Bronchus fibroblast of lung (primary cell): ENCODE measurements at places on chromosomes 16 and 17. TPM values are rescaled to one million over a fixed set of nuclear protein-coding genes. Genes with fewer than 3 reads are reported as not detected.

ENDOV gene
- 18.0 and 21.0 TPM in 2 replicates for total RNA-seq

CCL3 gene
- total RNA-seq = not detected in 2 replicates

GUCY2D gene
- total RNA-seq = 0.15 TPM in 1 of 2 replicates, not detected in the other

CPHXL gene
- not detected in 2 replicates for total RNA-seq

TMEM235 gene
- total RNA-seq = not detected in 2 replicates

SLFN12 gene
- 9.4 and 11.6 TPM in 2 replicates for total RNA-seq

STX1B gene
- total RNA-seq = 0.50 and 1.2 TPM in 2 replicates

SLFN14 gene
- not detected in 2 replicates for total RNA-seq

CNGB1 gene
- not detected in 2 replicates for total RNA-seq

TBL3 gene
- total RNA-seq = 94.1 and 97.0 TPM in 2 replicates

CHST4 gene
- under 0.01 TPM in 1 of 2 replicates, not detected in the other for total RNA-seq

CHCT1 gene
- under 0.01 TPM in 1 of 2 replicates, not detected in the other for total RNA-seq

OR4D1 gene
- not detected in 2 replicates for total RNA-seq

RND2 gene
- total RNA-seq = 0.45 and 0.50 TPM in 2 replicates

SNF8 gene
- 199 and 200 TPM in 2 replicates for total RNA-seq

CACNA1H gene
- total RNA-seq = 0.34 and 0.59 TPM in 2 replicates

CACNG5 gene
- 0.17 TPM in 1 of 2 replicates, not detected in the other for total RNA-seq

EPX gene
- total RNA-seq = not detected in 2 replicates

IGFBP4 gene
- total RNA-seq = 119 and 123 TPM in 2 replicates

KCNJ18 gene
- total RNA-seq = not detected in 2 replicates

CDH3 gene
- under 0.01 and 0.17 TPM in 2 replicates for total RNA-seq

OR1F1 gene
- total RNA-seq = not detected in 2 replicates

HEATR9 gene
- not detected in 2 replicates for total RNA-seq

TMC8 gene
- 0.17 TPM in 1 of 2 replicates, not detected in the other for total RNA-seq

CDH11 gene
- 63.5 and 64.1 TPM in 2 replicates for total RNA-seq

DNASE1L2 gene
- total RNA-seq = 0.15 and 1.0 TPM in 2 replicates

KRTAP17-1 gene
- not detected in 2 replicates for total RNA-seq

RHOT2 gene
- 56.0 and 63.4 TPM in 2 replicates for total RNA-seq

MYOCD gene
- under 0.01 TPM in 2 replicates for total RNA-seq

CDC6 gene
- 23.7 and 27.1 TPM in 2 replicates for total RNA-seq

KRT23 gene
- total RNA-seq = under 0.01 TPM in 1 of 2 replicates, not detected in the other

MMP15 gene
- 2.2 TPM in 2 replicates for total RNA-seq

MT1H gene
- total RNA-seq = not detected in 2 replicates

NHLRC4 gene
- total RNA-seq = 0.50 and 0.59 TPM in 2 replicates

GNG13 gene
- not detected in 2 replicates for total RNA-seq

SDR42E2 gene
- not detected in 2 replicates for total RNA-seq
